M059J (cell line): ENCODE measurements at places on chromosomes 7 and 10.

DNA sequence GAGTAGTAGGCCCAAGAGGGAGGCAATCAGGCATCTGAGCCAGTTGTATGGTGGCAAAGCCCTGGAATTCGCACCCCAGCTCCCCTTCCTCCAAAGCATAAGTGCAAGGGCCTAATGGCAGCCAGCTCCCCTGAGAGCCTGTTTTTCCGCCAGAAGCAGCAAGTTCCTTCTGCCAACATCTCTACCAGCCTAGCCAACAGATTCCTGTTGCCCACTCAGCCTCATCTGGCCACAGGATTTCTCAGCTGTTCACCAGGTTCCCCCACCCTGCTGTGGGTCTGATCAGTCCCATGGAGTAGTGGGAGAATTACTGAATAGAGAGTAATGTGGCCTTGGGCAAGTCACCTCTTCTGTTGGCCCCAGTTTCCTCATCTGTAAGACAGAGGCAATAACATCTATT lies 186.2 kb upstream of the PDE1C start:
- DNase-seq = no peak

- DNase-seq = no peak
Measured at GRCh38 chr10:44314802-44315460, 70.0 kb downstream of the CXCL12 start.

GRCh38 chr7:47953822-47954221 lies 5.6 kb upstream of the PKD1L1 start:
- peak; percentile 38 for DNase-seq

- no peak for DNase-seq
Measured at GRCh38 chr7:126715076-126715475, 537.7 kb downstream of the GRM8 start.

DNA sequence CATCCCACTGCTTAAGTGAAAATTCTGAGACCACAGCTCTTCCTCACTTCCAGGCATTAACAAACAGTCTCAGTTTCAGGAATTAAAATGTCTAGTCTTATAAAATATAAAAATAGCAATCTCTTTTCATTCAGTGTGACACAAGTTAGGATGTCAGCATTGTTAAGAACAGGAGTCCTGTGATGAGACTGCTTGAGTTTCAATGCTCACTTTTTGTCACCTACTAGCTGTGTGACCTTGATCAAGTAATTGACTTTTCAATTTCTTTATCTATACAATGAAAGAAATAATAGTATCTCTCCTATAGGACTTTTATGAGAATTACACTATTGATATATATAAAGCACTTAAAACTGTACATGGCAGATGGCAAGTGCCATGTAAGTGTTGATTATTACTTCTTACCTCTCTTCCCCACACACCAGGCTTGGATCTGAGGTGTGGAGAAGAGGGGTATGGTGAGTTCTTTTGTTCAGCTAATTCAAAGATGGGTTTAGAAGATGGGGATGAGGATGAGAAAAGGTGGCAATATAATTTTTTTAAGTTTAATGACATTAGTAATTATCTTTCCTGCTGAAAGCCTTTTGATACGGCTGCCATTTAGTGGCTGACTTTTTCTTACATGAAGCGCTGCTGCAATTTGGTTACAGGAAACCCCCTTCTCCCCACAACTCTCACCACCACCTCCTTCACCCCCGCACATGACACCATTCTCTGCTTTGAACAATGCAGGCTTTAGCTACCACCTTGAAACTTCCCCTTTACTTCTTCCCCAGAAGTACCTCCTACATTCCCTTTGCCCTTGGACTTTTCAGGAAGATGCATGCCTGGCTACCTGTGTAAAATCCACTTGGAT lies 20.8 kb upstream of the HYAL4 start:
- DNase-seq = no peak

GRCh38 chr7:128027485-128027980 lies 3.7 kb downstream of the LRRC4 start:
- DNase-seq = no peak

- no peak for DNase-seq
Measured at GRCh38 chr10:100816671-100817070, 71.3 kb downstream of the PAX2 start.

DNA sequence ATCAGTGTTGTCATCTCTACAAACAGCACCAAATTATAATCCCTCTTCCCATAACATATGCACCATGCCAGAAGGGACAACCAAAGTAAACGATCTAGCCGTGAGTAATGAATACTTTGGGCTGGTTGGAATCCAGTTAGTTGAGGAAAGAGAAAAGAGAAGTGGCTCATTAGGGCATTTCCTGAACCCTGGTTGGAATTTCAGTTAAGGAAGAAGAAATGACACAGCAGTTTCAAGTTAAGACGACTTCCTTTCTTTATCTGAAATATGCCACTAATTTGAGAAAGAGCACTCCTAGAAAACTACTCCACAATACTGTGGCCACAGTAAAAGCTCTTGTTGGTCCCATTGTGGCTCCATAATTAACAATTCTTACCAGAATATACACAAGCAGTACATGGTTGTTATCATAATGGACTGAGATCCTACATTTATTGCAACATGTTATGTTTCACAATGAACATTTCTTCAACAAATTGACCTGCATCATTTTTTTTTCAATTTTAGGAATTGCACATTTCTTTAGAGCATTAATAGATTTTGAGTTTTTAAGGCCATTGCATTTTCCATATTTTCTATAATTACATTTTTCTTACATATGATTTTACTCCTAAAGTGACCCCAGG lies at the start of gene TFEC:
TFEC (minus strand) TSS at position 113 of the 626 bp plus-strand sequence. CDS start 46,322 bp downstream, outside the sequence.
- DNase-seq = peak; percentile 67

DNA sequence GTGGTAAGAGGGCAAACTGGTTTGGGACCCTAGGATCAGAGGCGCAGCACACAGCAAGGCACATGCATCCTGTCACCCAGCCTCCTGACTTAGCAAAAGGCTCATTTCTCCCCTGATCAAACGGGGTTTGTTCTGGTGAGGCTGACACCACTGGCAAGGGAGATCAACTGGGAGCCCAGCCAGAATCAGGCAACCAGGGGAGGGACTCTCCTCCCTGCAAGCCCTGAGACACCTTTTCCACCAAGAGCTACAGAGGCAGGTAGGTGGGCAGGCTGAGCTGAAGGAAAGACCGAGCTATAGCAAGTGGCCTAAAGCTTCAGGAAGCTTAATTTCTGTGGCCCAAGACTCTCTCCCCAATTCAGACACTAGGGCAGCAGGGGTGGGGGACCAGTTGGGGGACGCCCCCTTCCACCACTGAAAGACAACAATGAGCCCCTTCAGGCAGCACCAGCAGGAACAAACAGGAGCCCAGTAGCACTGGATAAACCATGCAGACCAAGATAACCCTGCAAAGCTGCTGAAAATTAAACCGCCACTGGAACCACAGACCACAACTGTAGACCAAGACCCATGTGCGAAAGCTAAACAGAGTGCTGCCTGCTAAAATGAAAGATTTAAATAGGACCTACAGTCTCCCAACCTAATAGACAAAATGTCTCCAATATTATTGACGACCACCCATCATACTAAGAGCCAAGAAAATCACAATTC lies 27.1 kb upstream of the SAR1A start:
- DNase-seq = no peak

DNA sequence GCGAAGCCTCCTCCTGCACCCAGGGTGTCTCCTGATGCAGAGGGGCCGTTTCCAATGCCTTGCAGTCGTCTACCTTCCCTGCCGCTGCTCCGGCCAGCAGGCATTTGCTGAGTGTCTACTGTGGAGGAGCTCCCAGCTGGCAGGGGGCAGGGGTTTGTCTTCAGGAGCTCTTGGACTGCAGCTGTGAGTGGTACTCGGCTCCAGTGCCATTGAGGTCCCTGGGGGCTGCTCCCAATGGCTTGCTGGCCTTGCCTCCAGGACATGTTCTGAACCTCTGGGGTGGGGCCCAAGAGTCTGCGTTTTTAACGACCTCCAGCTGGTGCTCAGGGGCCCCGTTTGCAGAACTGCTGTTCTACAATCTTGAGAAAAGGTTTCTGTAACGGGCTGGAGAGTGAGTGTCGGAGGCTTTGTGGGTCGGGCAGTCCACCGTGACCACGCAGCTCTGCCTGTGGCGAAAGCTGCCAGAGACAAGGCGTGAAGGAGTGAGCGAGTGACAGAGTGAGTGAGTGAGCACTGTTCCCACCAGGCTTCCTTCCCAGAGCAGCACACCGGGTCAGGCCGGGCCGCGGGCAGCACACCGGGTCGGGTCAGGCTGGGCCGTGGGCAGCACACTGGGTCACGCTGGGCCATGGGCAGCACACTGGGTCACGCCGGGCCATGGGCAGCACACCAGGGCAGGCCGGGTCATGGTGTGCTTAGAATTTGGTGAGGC lies 520.2 kb downstream of the PTPRN2 start:
- DNase-seq = no peak

- no peak for DNase-seq
Measured at GRCh38 chr10:37489658-37490003, 364.2 kb downstream of the ANKRD30A start.

GRCh38 chr7:45155357-45155900 lies 2.2 kb upstream of the RAMP3 start:
- DNase-seq = no peak

GRCh38 chr10:132850246-132850645 lies 64.3 kb upstream of the NKX6-2 start:
- DNase-seq = no peak

- peak; percentile 71 for DNase-seq
Measured at GRCh38 chr7:131381069-131381838, 53.6 kb downstream of the MKLN1 start.

DNA sequence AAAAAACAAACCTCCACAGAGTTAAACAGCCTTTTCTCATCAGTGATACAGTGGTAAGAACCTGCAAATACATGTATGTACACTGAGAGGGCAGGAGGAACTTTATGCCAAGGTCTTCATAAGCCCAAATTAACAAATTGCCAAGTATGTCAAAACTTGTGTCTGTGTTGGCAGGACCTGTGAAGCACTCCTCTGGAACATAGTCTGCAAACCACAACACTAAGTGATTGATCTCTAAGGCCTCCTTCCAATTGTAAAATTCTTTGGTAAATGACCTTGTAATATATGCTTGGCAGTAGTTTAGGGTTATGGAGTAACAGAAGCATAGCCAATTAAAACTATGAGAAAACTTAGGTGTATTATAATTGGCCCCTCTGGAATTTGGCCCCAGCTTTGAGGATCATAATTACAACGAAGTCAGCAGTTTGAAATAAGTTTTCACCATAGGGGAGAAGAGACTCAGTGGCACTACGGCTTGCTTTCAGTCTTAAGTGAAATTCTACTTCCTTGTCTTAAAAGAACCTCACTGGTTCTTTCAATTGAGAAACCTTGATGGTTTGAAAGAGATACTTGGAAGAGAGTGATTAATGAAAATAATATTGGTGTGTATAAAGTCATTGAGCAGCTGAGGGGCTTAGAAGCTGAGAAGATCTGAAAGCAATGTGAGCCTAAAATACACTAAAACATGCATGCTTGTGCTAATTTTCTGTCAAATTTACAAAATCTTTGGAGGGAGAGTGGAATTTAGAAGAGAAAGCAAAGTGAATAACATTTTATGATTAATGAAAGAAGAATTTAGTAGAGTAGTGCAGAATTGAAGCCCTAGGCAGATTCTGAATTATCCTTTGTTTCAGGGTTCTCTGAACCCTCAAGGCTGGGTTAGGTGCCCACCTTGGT lies 57.6 kb downstream of the CNNM2 start:
- peak; percentile 27 for DNase-seq

GRCh38 chr10:4650582-4650981 lies 175.4 kb upstream of the AKR1E2 start:
- no peak for DNase-seq

- no peak for DNase-seq
Measured at GRCh38 chr10:80860719-80861118, 323.0 kb downstream of the SH2D4B start.

GRCh38 chr10:30014511-30014910 lies 44.9 kb downstream of the JCAD start:
- DNase-seq = no peak

- no peak for DNase-seq
Measured at GRCh38 chr10:109895848-109896247, 27.5 kb downstream of the XPNPEP1 start.

DNA sequence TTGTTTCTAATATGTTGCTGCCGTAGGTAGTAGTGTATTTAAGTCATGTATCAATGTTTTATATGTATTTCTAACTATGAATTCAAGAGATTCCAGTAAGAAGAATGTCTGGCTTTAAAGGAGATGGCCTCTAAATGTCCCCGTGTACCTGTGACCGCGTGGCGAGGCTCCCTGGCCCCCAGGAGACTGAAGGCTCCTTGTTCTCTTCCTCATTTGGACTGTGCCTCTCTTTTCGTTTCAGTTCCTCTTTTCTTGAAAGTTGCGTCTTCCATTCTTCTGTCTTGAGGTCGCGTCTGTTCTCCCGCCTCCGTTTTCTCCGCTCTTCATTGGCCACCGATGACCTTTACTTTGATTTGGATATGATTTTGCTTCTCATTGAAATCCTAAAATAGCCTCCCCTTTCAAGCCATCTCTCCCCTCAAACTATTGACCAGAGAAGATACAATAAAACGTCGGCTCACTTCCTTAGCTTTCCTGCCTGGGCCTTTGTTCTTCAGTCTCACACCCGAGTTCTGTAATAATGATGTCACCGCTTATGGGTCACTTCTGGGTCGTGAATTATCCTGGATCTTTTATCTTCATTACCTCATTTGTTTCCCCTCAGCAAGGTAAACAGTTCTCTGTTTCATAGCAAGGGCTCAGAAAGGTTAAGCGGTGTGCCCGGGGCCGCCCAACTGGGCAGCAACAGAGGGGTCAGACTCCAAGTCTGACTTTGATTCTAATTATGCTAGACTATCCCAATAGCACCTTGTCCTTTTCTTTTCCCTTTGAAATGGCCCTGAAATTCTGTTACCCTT lies 28.7 kb downstream of the WIPI2 start:
- DNase-seq = no peak

- peak; percentile 51 for DNase-seq
Measured at GRCh38 chr10:127405221-127405620, 143.9 kb upstream of the NPS start.

DNA sequence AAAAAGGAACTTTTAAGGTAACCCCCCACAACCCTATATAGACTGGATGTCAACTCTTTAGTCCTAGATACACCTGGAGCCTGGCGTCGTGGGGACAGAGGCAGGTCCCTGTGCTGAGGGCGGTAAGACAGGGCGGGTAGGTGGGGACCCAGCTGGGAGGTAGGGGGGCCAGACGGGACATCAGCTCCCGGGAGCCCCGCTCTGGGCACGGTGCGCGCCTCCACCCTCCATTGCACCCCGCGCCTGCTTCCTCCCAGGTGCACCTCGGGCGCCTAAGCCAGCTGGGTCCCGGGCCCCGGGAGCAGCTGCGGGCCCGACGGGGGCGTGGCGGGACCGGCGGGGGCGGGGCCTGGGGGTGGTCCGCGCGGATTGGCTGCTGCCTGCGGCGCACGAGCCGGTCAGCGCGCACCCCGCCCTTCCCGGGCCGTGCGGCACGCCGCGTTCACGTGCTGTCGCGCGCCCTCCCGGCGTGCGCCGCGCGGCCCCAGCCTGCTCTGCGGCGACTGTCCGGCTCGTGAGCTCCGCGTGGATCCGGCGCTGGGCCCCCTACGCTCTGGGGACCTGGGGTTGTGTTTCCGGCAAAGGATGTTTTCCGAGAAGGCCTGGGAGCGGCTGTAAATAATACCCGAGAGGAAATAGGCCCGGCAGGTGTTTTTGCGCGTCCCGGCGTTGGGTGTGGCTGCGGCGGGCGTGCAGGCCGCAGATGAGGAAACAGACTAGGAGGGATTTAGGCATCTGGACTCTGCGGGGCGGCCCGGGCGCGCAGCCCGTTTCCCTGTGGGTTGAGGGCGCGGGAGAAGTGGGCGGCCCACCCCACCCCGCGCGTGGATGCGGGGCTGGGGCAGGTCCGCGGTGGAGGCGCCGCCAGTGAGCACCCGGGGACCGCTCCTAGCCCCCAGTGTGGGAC lies 39.1 kb upstream of the PFKFB3 start:
- DNase-seq = peak; percentile 65

GRCh38 chr10:9239298-9239697 lies 1184.8 kb downstream of the GATA3 start:
- peak; percentile 78 for DNase-seq

- DNase-seq = peak; percentile 22
Measured at GRCh38 chr7:137996386-137996851, 5.5 kb downstream of the CREB3L2 start.
